ENCODE measurements at places on chromosomes 4 and X. TPM values are rescaled to one million over a fixed set of nuclear protein-coding genes. Genes with fewer than 3 reads are reported as not detected.

DNA sequence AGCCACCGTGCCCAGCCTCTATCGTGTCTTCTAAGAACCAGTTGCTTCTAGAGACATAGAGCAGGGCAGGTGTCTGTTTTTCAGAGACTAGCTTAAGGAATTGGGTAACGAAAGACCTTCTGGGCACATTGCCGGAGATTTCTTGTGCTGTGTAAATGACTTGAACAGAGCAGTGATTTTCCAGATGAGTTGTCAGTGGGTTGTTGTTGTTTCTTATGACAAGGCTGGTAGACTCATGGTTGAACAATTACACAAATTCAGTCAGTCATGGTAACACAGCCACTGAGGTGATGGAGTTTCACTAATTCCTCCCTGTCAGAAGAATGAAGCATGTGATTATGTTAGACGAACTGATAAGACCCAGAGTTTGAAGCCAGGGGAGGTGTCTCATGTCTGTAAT, 20.5 kb upstream of the DDX3X start:
- H3K4me3 ChIP-seq, result no peak overlapping the region
- no peaks in the 10 kb centered on the region for H3K27me3 ChIP-seq
- H3K27ac ChIP-seq, result no peak overlapping the region
- DNase-seq, result no peak
- no peaks in the 10 kb centered on the region for H3K4me1 ChIP-seq

The TCEAL5 gene
- total RNA-seq, result not detected

GRCh38 chrX:101208152-101208905, 11.3 kb upstream of the DRP2 start:
- no peaks in the 10 kb centered on the region for H3K4me1 ChIP-seq
- no peaks in the 10 kb centered on the region for H3K27me3 ChIP-seq
- H3K36me3 ChIP-seq, result no peaks in the 10 kb centered on the region
- H3K27ac ChIP-seq, result no peak overlapping the region
- no peak for DNase-seq

GRCh38 chrX:115592997-115593734, 32.2 kb downstream of the PLS3 start:
- no peaks in the 10 kb centered on the region for H3K27me3 ChIP-seq
- H3K27ac ChIP-seq, result no peak overlapping the region
- H3K4me3 ChIP-seq, result no peak overlapping the region
- no peaks in the 10 kb centered on the region for H3K36me3 ChIP-seq
- no peaks in the 10 kb centered on the region for H3K4me1 ChIP-seq
- no peak for DNase-seq

- no peak overlapping the region for H3K27ac ChIP-seq
- H3K27me3 ChIP-seq, result no peaks in the 10 kb centered on the region
- DNase-seq, result no peak
- no peaks in the 10 kb centered on the region for H3K36me3 ChIP-seq
- H3K4me1 ChIP-seq, result no peaks in the 10 kb centered on the region
Observed at GRCh38 chr4:183242291-183242690, 77.8 kb downstream of the CLDN22 start.

DNA sequence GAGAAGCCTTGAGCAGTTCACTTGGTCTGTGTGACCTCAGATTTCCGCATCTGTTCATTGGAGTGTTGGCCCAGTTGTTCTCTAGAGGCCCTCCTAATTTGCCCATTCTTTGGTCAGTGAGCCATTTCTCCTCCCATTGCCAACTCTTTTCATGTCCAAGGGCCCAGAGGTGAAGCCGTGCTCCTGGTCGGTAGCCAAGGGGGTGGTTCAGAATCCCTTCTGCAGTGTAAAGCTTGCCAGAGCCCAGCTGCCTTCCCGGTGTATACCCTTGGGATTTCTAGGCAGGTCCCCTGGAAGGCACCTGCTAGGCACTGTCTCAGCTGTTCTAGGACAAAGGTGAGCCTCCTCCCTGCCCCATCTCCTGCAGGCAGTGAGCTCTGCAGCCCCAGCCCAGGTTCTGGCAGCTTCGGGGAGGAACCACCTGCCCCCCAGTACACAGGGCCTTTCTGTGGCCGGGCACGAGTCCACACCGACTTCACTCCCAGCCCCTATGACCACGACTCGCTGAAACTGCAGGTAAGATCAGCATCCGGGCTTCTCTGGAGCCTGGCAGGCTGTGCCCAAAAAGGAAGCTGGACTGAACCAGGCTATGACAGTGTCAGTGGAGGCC, 12.3 kb downstream of the SASH3 start:
- H3K4me1 ChIP-seq, result peaks cover 54% of the 10 kb centered on the region
- peaks cover 91% of the 10 kb centered on the region for H3K36me3 ChIP-seq
- no peak overlapping the region for H3K4me3 ChIP-seq
- no peaks in the 10 kb centered on the region for H3K27me3 ChIP-seq

DNA sequence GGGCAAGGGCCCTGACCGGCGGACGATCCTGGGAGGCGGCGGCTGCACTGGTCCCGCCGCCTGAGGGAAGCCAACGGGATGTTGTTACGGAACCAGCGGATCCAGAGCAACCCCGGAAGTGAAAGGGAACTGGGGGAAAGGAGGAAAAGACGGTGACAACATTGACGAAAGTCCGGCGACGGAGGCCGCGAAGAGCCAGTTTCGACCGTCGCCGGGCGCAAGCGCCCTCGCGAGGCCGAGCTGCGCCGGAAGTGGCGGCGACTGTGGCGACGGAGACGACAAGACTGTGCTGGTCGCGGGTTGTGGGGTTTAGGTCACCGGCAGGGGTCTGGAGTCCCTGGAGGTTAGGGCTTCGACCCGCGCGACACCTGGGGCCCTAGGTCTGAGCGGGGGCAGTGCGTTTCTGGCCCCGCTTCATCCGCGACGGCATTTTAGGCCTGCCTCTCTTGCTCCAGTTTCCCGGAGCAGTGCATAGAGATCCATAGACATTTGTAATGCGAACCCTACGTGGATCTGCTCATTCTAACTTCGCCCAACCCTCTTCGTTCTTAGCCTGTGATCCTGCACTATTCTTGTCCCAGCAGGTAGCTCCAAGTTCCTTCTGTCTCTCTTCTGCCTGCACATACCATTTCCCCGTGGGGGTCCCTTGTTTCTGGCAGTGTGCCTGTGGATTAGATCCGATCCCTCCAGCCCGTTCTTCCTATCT, at the start of gene BOD1L1:
TSS of gene BOD1L1 (minus strand) at position 120 of the 706 bp plus-strand sequence. CDS start 138 bp downstream, outside the sequence.
- H3K36me3 ChIP-seq, result no peaks in the 10 kb centered on the region
- H3K4me3 ChIP-seq, result peak within 1 kb of the TSS; percentile 74
- H3K27me3 ChIP-seq, result no peaks in the 10 kb centered on the region
- peaks cover 18% of the 10 kb centered on the region for H3K4me1 ChIP-seq
- peak; percentile 91 for DNase-seq

- peak overlapping the region; percentile 96 for H3K4me3 ChIP-seq
- H3K27ac ChIP-seq, result peak overlapping the region; percentile 78
- no peaks in the 10 kb centered on the region for H3K27me3 ChIP-seq
- no peaks in the 10 kb centered on the region for H3K36me3 ChIP-seq
- no peak for DNase-seq
- peaks cover 11% of the 10 kb centered on the region for H3K4me1 ChIP-seq
Observed at GRCh38 chrX:120468479-120468824, 644 bp downstream of the LAMP2 start.

- DNase-seq, result no peak
- no peaks in the 10 kb centered on the region for H3K27me3 ChIP-seq
- no peaks in the 10 kb centered on the region for H3K36me3 ChIP-seq
- no peak overlapping the region for H3K4me3 ChIP-seq
- H3K4me1 ChIP-seq, result no peaks in the 10 kb centered on the region
Observed at GRCh38 chr4:10413177-10413576, 44.0 kb downstream of the ZNF518B start.

DNA sequence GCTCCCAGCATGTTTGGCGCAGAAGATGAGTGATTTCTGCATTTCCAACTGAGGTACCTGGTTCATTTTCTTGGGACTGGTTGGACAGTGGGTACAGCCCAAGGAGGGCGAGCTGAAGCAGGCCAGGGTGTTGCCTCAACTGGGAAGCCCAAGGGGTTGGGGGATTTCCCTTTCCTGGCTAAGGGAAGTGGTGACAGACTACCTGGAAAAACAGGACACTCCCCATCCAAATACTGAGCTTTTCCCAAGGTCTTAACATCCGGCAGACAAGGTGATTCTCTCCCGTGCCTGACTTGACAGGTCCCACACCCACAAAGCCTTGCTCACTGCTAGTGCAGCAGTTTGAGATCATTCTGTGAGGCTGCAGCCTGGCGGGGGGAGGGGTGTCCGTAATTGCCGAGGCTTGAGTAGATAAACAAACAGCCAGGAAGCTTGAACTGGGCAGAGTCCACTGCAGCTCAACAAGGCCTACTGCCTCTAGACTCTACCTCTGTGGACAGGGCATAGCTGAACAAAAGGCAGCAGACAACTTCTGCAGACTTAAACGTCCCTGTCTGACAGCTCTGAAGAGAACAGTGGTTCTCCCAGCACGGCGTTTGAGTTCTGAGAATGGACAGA, 307.7 kb upstream of the ARSJ start:
- H3K4me3 ChIP-seq, result no peak overlapping the region
- DNase-seq, result no peak
- no peak overlapping the region for H3K27ac ChIP-seq
- H3K4me1 ChIP-seq, result no peaks in the 10 kb centered on the region
- no peaks in the 10 kb centered on the region for H3K36me3 ChIP-seq
- H3K27me3 ChIP-seq, result no peaks in the 10 kb centered on the region

GRCh38 chrX:55008571-55009358, 8.6 kb downstream of the APEX2 start:
- H3K4me3 ChIP-seq, result no peak overlapping the region
- H3K27ac ChIP-seq, result no peak overlapping the region
- peaks cover 9% of the 10 kb centered on the region for H3K36me3 ChIP-seq
- peaks cover 21% of the 10 kb centered on the region for H3K4me1 ChIP-seq
- H3K27me3 ChIP-seq, result no peaks in the 10 kb centered on the region
- DNase-seq, result peak; percentile 14

GRCh38 chrX:14173873-14174272, 144.2 kb upstream of the GEMIN8 start:
- no peak overlapping the region for H3K4me3 ChIP-seq
- DNase-seq, result no peak
- H3K36me3 ChIP-seq, result no peaks in the 10 kb centered on the region

GRCh38 chr4:102216666-102217065, 128.6 kb downstream of the SLC39A8 start:
- no peak overlapping the region for H3K4me3 ChIP-seq
- no peaks in the 10 kb centered on the region for H3K36me3 ChIP-seq
- H3K4me1 ChIP-seq, result no peaks in the 10 kb centered on the region
- H3K27ac ChIP-seq, result no peak overlapping the region

GRCh38 chrX:24167719-24168472, 18.4 kb downstream of the ZFX start:
- H3K4me1 ChIP-seq, result peaks cover 6% of the 10 kb centered on the region
- no peak overlapping the region for H3K4me3 ChIP-seq
- no peak for DNase-seq
- no peak overlapping the region for H3K27ac ChIP-seq
- peaks cover 2% of the 10 kb centered on the region for H3K36me3 ChIP-seq
- H3K27me3 ChIP-seq, result no peaks in the 10 kb centered on the region
